ENCODE measurements at places on chromosomes 7 and 10.

- no peak for DNase-seq
Observed at GRCh38 chr7:111159426-111159825, 68.5 kb downstream of the LRRN3 start.

GRCh38 chr10:122282909-122283308, 11.8 kb downstream of the BTBD16 start:
- DNase-seq = no peak

DNA sequence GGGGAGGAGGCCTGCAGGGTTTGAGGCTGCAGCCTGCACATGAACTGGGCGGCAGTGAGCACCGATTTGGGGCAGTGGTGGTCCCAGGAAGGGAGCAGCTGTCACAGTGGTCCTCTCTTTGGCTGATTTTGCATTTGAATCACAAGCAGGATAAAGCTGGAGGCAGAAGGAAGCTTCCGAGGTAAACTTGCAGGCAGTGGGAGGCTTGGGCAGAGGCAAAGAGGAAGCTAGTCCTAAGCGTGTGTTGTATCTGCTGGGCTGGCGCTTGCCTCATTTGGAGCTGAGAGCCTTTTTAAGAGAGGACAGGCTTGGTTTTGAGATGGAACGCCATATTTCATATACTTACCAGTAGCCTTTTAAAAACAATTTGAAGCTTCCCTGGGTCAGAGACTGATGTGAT, 177.2 kb upstream of the PODXL start:
- no peak for DNase-seq

DNA sequence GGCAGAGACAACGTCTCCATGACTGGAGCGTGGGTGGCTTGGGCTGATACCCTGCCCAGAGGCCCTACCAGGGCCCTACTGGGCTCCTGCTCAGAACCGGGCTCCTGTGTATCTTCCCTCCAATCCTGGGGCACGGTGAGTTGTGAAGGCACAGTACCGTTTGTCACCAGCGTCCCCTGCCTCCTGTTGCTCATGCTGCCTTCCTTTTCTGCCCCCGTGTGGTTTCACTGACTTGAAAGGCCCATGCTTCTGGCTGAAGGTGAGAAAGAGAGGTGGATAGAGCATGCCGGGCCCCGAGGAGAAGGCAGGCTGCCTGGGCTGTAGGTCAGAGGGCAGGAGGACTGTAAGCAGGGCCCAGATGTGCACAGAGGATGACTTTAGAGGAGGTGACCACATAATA, 9.1 kb upstream of the DMBT1 start:
- peak; percentile 54 for DNase-seq
